ENCODE measurements at places on chromosomes 11 and 22.

GRCh38 chr22:50621356-50621880 is 6.5 kb downstream of the ARSA start:
- peak; percentile 44 for DNase-seq

DNA sequence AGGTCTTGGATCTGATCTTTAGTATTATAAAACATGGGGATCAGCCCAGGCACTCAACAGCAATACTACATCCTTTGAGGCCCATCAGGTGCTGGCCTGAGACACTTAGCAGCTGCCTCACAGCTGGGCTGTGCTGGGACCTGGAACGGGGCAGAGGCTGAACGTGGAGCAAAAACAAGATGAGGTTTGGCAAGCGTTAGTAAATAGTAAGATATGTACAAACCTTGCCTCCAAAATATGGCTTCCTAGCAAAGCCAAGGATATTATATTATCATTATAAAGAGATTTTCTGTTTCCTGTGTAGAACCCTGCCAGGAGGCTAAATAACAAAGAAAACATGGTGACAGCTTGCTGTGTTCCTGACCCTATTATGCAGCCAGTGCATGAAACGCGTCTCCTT is 60.0 kb upstream of the SPON1 start:
- DNase-seq, result no peak

DNA sequence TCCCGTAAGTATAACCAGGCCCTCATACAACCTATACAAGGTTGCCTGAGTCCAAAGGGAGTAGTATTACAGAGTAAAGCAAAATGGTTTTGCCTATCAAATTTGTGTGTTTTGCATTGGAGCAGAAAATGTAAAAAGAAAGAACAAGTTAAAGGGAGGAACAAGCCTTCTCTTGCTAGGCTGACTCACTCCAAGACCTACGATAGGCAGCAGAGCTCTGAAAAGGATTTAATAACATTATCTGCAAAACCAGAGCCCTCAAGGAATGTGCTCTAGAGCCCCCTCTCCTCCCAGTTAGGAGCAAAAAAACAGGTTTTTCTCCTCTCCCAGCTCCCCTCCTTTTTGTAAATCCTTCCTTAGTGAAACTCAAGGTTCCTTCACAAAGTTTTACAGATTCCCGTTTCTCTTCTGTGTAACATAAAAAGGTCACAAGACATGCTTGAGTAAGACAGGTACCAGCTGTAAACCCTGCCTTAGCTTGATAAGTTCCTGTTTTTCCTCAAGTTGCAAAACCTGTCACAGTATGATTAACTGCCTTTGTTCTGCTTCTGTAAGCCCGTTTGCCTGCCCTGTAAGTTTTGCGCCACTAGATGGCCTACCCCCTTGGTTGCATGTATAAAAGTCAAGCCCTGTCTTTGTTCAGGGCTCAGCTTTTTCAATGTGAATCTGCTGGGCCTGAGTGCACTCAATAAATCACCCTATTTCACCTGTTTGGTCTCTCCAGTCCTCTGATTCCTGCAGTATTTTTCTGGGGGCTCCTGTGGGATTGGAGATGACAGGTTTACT is 498.2 kb downstream of the KCNA4 start:
- no peak for DNase-seq

DNA sequence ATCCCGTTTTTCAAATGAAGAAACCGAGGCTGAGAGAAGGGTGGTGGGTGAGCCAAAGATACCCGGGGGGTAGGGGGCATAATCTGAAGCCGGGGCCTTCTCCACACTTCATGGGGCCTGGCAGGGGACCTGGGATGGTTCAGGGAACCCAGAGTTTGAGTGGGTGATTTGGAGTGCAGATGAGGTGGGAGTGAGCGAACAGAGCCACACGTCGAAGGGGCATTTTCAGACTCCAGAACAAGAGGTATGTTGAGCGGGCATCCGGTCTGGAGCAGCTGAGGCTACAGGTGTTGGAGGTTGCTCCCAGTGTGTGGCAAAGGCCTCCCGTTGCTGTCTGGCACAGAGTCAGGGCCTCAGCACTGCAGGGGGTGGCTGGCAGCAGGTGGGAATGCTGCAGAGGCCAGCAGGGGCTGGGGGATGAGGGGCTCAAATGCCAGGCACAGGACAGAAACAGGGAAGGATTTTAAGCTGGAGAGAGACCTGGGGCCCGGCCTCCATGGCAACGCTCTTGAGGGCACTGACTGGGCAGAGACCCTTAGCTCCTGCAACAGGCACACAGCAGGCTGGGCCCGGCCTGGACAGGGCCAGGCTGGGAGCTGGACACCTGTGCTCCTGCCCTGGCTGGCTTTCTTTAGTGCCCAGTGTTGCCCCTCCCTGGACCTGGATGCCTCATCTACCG is 46.2 kb downstream of the WNT11 start:
- DNase-seq, result peak; percentile 91

DNA sequence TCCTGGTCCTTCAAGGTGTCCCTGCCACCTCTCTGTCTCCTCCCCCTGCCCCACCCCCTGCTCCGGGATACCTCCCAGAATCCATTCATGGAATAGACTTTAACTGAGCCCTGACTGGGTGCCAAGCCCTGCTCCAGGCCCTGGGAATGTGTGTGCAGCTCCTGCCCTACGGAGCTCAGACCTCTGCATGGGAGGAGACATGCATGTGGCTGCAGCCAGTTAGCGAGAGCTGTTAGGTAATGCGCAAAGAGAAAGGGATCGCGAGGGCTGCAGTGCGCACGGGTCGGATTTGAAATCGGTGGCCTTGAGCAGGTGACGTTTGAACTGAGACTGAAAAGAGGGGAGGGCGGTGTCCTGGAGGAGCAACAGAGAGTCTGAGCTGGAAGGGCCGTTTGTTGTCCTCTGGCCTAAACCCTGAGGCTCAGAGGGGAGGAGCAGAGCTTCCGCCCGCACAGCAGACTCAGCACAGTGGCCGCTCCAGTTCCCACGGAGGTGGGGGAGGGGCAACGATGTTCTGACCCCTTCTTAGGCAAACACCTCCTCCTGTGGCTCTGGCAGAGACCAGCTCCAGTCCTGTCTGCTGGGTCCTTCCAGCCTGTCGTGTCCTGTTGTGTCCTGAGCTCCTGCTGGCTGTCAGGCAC is 19.8 kb upstream of the LRRC10B start:
- peak; percentile 83 for DNase-seq

- DNase-seq, result no peak
Measured at GRCh38 chr11:63022441-63022840, 6.8 kb upstream of the SLC22A8 start.

- DNase-seq, result peak; percentile 3
Measured at GRCh38 chr22:45218976-45219375, 21.7 kb downstream of the KIAA0930 start.

DNA sequence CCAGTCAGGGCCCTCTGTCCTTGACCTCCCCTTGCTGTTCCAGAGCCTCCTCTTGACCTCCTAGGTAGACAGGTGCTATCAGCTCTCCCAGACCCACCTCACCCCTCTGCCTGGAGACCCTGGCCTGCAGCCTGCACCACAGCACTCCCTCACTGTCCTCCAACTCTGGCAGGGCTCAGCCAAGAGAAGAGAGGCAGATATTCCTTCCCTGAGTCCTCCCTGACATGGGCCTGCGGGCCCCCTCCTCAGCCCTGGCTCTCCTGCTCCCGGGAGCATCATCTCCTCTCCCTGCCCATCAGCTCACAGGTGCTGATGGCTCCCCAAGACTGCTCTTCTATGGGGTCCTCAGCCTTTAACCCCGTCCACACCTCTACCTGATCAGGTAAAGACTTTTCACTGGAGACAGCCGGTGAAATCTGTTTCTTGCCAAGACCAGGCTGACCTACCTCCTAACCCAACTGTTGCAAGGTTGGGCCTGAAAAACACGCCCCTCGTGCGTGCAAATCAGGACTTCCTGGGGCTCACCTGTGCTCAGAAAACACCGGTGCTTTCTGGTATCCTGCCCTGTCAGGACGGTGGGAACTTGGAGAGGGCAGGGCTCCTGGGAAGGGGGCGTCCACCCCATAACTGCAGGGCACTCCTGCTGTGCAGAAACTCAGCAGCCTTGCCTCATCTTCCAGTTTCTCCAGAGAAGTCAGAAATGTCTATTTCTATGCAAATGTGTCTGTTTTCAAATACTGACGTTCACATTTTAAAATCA is 160.7 kb downstream of the SHANK2 start:
- DNase-seq, result no peak

GRCh38 chr11:28618416-28618815 is 510.2 kb downstream of the METTL15 start:
- no peak for DNase-seq

GRCh38 chr11:82701847-82702520 is 31.7 kb downstream of the FAM181B start:
- peak; percentile 57 for DNase-seq

DNA sequence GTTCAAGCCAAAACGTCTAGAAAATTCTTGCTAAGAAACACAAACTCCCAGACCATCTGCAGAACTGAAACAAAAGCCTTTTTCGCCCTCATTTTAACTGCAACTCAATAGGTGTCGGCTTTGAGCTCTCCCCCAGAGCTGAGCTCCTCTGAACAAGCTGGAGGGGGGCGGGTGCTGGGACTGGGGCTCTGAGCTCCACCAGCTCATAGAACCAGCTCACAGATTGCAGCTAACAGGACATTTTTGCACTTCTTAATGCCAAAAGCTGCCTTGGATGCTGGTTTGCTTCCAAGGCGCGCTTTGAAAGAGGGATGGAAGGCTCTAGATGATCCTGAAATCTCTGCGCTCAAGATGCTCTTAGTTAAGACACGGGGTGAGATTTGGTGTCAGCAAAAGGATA is 6.0 kb upstream of the YWHAH start:
- no peak for DNase-seq

DNA sequence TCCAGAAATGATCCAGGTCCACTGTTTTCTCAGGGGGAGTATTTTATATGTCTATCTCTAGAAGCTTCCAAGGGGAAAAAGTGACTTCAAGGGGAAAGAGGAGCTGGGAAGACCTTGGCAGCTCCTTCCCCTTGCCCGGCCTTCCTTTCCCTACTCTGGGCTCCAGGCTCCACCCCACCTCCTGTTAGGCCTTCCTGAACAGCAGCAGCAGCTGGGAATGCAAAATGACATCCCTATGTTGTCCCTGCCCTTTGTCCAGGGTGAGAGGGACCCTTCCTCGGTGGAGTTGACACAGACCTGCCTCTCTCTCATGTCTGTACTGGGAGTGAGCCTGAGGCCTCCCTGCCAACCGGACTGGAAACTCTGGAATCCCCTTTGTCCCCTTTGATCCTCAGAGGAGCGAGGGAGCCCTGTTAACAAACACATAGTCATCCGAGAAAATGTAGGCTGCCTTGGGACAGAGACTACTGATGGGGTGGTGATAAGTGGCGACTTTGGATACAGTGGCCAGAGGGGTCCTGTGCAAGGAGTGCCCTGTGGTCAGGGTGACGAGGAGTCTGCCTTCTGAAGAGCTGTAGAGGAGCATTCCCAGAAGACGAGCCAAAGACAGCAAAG is 9.0 kb upstream of the MALAT1 start:
- no peak for DNase-seq

GRCh38 chr22:30196141-30196879 is 50.2 kb downstream of the LIF start:
- DNase-seq, result peak; percentile 56

GRCh38 chr11:77119531-77119936 is 8.5 kb upstream of the MYO7A start:
- DNase-seq, result no peak

- no peak for DNase-seq
Measured at GRCh38 chr11:1375161-1375954, 14.4 kb upstream of the BRSK2 start.

- no peak for DNase-seq
Measured at GRCh38 chr22:26952451-26953011, 295.1 kb downstream of the MIAT start.

GRCh38 chr11:73856031-73856567 is 20.5 kb downstream of the COA4 start:
- peak; percentile 74 for DNase-seq

DNA sequence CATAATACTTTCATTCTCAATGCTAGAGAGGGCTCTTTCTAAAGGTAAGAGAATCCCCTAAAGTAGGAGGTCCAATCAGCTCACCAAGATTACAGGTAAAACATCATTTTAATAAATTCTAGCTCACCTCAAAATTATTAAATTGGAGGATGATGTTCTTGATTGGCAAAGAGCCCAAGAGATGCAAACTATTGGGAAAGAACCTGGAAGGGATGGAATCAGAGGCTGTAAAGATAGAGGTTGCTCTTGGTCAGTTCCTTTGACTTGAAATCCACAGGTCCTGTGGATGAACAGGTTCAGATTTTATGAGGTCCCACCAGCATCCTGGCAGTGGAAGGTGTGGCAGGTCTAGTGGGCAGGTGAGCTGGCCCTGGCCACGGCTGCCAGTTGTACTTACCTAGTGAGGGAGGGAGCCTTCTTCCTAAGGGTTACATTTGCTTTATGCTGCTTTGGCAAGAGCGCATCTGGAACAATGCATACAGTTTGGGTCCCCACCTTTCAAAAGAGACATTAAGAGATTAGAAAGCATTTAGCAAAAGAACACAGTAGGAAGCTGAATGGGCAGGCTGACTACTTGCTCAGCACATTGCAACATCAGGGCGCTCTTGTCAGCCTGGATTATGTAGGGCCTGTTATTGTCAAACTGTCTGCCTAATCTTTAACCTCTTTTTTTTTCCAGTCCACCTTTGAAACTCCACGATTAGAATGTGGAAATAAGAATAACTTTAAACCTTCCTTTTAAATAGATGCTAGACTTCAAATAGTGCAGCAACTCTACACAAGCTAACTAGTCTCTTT is 97.0 kb downstream of the RDX start:
- DNase-seq, result no peak

GRCh38 chr11:120235024-120235628 is 4.8 kb upstream of the POU2F3 start:
- peak; percentile 78 for DNase-seq

DNA sequence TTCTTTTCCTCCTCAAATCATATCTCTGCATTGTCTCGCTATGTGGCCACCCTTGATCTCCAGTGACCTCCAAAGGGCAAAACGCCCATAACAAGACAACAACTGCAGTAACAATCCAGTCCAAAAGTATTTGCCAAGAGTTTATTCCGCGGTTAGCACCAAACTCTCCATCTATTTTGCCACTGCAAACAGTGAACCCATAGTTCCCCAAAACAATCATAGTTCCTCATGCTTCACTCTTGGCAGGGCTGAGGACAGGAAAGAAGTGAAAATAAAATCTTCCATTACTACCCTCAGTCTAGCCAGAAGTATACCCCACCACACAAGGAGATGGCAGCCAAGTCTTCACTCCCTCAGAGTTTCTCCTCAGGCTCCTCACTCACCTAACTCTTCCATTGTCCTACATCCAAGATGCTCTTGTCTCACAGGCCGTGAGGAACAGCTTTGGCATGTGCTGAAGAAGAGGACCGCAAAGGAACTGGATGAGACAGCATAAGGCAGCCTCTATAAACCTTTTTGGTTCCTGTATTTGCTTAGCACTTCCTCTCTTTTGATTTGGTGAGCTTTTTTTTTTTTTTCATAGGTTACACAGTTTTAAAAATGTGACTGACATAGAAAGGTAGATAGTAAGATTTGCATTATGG is at the start of gene LPXN:
Gene LPXN, minus strand, starts transcription at position 480 of the 644 bp plus-strand sequence. Its CDS starts 84 bp downstream, at position 396.
- no peak for DNase-seq

Measured in NCI-H1417 (cell line).